ENCODE measurements at places on chromosomes 1 and 21.

- peak; percentile 37 for DNase-seq
Measured at GRCh38 chr1:212219679-212220463, 65.3 kb upstream of the PPP2R5A start.

DNA sequence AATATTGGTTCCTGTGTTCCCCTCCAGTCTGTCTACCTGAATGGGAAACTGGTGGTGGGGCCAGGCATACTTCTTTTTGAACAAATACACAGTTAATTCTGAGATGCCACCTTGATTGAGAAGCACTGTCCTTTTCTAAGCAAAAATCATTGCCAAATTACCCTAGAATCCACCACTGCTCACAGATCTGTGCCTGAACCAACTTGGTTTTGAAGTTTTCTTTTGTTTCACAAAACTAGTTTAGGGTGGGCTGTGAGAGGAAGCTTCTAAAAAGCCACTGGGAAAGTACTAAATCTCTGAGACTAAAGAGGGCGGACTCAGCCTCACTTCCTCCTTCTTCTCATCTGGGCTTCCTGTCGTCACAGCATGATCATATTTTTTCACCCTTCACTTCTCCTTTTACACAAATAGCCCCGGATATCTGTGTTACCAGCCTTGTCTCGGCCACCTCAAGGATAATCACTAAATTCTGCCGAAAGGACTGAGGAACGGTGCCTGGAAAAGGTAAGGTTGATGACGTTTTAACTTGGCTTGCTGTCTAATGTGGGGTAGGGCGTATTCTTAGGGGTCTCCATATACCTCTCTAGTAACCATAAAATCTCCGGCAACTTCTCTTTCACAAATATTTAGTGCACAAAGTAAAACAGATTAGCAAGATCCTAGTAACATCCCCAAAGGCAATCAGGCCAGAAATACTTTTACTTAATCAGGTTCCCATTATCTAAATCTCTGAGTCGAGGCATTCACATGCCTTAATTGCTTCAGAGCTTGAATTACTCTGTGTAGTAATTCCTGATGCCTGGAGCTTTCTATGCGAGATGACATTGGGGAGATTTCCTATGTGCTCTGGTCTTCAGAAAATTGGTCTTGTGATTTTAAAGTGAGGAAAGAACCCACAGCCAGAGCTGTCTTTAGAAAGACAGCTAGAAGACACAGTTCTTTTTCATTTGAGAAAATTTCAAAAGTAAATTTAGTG lies at the start of gene CD53:
Gene CD53 (plus strand): TSS at position 404 of the 976 bp plus-strand sequence. CDS start 18,261 bp downstream, outside the sequence.
- DNase-seq: no peak

- DNase-seq: no peak
Measured at GRCh38 chr1:160637821-160638539, 8.9 kb downstream of the SLAMF1 start.

GRCh38 chr1:221759436-221759835 lies 17.5 kb upstream of the DUSP10 start:
- no peak for DNase-seq

- DNase-seq: no peak
Measured at GRCh38 chr1:31010086-31010989, 55.2 kb downstream of the PUM1 start.

DNA sequence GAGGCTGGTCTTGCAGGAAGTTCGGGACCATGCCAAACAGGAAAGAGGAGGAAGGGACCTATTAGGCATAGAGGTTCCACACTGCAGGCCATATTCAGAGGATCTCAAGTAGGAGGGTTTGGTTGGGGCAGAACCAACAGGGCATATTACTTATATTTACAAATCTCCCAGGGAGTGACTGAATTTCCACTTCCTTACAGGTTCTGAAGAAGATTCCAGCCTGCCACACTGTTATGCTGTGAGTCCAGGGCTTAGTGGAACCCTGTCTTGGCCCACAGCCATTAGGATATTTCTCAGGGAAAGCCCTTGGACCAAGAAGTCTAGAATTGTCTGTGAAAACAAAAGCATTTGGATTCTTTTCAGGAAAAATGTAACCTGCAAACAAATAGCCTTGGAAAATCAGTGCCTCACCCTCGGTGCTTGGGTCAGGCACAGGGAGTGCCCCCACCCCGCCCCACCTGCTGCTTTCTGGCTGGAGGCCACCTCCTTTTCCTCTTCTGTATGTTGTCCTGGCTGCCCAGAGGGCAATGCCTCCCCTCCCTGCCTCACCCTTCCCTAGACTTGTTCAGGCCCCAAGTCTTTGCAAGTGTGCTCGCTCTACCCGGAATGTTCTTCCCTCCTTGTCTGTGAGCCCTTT lies 41.0 kb upstream of the JUN start:
- DNase-seq: peak; percentile 66

DNA sequence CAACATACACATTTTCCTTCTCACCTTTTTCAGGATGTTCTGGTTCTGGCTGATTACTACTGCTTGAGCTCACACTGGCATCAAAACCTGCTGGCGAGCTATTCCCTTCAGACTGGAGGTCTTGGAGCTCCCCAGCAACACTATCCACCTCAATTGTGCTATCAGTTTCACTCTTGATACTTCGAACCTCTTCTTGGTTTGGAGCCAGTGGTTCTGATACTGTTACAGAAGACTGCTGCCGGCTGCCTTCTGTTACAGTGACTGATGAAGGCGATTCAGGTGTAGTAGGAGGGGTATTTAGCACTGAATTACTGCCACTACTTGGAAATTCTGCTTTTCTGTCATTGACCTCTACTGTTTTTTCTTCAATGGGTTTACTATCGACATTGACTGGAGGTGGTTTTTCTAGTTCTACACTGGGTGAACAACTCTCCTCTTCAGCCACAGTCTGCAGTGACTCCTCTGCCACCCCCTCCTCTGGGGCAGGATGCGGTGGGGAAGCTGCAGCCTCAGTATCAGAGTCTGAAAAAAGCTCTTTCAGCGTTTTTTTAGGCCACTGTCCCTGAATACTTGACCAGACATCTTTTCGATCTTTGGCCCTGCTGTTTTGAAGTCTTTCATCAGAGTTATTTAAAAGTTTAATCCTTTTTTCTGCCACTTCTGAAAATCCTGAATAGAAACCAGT lies 20.7 kb upstream of the RBM34 start:
- no peak for DNase-seq

- DNase-seq: no peak
Measured at GRCh38 chr1:160362168-160362957, 4.5 kb upstream of the NHLH1 start.

DNA sequence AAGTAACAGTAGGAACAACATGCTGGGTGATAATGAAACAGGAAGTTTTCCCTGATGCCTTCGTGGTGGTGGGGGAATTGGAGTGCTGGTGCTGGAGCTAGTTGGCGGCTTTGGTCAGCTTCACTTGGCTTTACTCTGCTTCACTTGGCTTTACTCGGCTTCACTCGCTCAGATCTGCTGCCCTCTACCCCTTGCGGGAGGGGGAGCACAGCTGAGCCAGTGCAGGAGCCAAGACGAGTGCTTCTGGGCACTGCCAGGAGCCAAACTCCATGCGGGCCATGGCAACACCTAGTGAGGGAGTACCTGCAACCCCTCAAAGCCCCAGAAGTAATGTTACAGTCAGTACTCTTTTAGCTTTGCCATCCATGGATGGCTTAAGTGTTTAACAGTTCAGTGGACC lies 10.6 kb upstream of the PRKACB start:
- no peak for DNase-seq

DNA sequence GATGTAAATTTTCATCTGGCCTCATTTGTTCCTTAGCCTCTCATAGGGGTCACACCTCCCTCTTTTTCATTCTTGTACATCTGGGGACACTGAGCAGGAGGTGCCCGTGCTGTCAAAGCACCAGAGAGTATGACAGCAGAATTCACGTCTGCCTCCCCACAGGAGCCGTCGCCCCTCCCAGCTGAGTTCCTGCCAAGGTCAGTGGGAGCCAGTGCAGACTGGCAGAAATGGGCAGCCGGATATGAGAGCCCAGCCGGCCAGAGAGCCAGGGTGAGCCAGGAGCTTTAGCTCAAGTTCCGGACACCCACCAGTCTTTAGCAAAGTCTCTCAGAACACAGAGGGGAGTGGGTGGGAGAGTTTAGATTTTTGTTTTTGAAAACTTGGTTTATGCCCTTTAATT lies 21.9 kb downstream of the GPR137B start:
- DNase-seq: no peak

DNA sequence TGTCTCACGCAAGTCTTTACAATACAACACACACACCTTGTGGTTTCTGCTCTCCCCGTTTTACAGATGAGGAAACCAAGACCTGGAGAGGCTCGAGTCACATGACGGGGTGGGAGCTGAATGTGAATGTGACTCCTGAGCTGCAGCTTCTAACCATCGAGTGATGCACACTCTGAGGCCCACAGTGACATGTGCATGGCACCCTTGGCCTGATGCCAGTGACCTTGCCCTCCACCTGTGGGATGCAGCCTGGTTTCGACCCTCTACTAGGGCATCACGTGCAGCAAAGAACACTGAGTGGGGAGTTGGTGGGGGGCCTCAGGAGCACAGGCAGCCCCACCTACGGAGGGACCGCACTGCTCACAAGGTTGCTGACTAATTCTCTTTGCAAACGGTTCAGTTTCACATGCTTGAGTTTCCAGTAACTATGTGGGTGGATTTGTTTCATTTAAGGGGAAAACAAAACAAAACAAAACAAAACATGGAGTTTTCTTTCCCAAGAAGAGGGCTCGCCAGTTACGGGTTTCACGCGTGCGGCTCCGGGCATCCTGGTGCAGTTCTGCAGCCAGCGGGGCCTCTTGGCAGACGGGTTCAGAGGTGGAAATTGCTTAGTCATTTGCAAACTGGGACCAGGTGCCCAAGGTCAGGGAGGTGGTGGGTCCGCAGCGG lies 22.9 kb downstream of the SPSB1 start:
- DNase-seq: peak; percentile 85

DNA sequence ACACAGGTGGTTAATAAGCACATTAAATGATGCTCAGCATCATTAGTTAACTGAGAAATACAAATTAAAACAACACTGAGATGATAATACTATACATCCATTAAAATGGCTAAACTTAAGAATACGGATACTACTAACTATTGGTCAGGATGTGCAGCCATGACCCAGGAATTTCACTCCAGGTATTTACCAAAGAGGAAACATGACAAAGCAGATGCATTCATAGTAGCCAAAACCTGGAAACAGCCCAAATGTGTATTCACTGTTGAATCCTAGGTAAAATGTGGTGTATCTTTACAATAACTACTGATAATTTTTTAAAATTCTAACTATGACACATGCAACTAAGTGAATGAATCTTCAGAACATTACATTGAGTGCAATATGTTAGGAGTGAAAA lies 73.0 kb downstream of the PTPRC start:
- DNase-seq: no peak

DNA sequence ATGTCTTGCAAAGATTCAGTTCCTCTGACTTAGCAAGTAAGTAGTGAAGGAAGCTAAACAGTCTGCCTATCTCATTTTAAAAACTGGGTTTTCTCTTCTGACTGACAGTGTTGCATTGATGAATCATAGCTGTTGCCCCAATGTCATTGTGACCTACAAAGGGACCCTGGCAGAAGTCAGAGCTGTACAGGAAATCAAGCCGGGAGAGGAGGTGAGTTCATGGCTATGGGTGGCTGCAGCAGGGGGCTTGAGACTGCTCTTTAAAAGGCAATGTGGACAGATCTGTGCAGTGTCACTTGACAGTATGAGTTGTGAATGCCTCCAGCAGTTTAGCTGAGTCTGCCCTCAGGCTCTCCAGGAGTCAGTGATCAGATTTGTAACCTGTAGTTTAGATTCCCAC lies 46.6 kb downstream of the SMYD2 start:
- no peak for DNase-seq

DNA sequence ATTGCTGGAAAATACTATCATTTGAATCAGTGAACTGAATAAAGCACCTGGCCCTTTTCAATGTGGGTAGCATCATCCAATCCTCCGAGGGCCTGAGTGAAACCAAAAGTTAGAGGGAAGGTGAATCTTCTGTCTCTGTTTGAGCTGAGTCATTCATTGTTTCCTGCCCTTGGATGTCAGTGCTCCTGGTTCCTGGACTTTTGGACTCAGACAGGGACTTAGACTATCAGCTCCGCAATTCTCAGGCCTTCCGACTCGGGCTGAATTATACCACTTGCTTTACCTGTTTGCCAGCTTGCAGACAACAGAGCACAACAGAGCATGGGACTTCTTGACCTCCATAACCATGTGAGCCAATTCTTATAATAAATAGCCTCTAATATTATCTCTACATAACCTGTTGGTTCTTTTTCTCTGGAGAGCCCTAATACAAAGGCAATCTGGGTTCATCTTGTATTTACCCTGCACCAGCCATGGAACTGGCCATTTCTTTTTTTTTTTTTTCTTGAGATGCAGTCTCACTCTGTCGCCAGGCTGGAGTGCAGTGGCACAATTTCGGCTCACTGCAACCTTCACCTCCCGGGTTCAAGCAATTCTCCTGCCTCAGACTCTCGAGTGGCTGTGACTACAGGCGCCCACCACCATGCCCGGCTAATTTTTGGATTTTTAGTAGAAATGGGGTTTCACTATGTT lies 19.2 kb upstream of the VASH2 start:
- DNase-seq: no peak

GRCh38 chr1:10216090-10216749 lies 5.8 kb downstream of the KIF1B start:
- no peak for DNase-seq

DNA sequence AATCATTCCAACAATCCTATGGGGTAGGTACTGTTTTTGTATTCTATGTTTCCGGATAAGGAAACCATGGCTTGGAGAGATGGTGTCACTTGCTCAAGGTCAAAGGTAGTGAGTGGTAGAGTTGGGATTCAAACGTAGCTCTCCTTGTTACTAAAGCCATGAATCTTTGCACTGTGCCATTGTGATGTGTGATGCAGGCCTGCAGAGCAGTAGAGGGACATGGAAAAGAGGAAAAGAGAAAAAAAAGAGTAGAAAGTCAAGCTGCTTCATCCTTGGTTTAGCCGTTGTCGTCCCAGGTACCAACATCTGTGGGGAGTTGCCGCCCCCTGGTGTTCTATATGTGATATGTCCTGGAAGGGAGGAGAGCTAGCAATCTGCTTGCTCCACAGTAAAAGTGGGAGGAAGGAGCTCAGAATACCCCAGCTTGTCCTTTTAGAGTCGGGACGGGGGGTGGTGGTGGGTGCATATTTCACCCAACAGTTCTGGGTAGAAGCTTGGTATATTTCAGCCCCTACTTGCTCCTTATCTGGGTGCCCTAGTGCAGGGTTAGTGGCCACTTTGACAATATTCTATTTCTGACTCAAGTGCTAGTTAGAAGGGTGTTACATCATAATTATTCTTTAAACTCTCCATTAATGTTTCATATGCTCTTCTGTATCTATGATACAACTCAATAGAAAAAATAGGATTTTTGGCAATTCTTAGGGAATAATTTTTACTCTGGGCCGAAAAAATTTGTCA lies 98.4 kb downstream of the EBNA1BP2 start:
- peak; percentile 80 for DNase-seq

- DNase-seq: no peak
Measured at GRCh38 chr1:201466492-201466891, 2.5 kb downstream of the PHLDA3 start.

DNA sequence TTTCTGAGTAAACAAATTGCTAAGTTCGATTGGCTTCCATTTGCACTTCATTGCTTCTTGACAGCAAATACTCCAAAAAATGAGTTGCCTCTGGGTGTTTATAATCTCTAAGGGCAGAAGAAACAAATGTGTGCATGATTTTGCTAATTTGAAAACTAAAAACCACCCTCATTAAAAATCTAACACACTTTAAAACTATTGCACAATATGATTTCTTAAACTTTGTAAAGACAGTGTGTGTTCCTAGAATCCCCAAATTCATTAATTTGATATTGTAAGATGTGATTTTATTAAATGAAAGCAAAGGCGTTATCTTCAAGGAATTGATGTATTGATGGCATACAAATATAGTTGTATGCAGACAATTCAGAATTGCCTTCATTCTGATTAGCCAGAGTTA lies 350.9 kb downstream of the OLFM3 start:
- no peak for DNase-seq

- DNase-seq: no peak
Measured at GRCh38 chr1:27523337-27524020, 33.5 kb upstream of the WASF2 start.
